NCI-H774 (cell line): ENCODE measurements at places on chromosomes 1 and 21.

DNA sequence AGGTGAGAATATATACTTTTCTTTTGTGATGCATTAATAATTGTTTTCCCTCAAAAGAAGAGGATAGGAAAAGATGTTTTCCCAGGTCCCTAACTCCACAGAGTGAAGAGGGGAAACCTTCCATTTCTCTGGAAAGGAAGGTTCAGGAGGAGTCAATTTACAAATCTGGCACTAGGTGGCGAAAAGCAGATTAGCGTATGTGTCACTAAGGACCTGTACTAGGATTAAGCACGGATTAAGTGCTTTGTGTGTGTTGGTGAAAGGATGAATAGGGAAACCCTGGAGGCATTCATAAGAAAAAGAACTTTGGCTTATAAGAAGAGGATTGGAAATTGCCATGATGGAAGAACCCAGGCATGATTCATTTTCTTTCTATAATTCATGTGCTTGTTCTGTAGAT, 410.1 kb upstream of the PLXNA2 start:
- no peak for DNase-seq

- no peak for DNase-seq
These were observed 1510.1 kb downstream of the MRPL39 start for GRCh38 chr21:24097181-24097580.

DNA sequence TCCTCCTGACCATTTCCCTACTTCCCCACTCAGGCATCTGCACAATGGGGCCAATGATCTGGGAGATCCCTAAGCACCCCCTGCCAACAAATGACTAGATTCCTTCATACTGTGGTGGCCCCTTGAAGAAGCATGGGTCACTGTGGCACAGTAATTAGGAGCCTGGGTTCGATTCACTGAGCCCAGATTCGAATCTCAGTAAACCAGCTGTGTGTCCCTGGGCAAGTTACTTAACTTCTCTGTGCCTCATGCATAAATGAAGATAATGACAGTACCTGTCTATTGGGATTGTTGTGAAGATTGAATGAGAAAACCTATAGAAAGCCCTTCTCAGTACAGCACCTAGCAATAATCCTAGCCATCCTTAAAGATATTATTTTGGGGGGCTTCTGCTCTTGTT, 27.5 kb downstream of the SPAG17 start:
- no peak for DNase-seq

- DNase-seq: peak; percentile 98
These were observed 9.8 kb upstream of the CDC20 start for GRCh38 chr1:43348809-43349593.

GRCh38 chr1:17922833-17923232, 167.7 kb downstream of the ACTL8 start:
- no peak for DNase-seq

- no peak for DNase-seq
These were observed 50.1 kb downstream of the BRWD1 start for GRCh38 chr21:39263372-39263771.

DNA sequence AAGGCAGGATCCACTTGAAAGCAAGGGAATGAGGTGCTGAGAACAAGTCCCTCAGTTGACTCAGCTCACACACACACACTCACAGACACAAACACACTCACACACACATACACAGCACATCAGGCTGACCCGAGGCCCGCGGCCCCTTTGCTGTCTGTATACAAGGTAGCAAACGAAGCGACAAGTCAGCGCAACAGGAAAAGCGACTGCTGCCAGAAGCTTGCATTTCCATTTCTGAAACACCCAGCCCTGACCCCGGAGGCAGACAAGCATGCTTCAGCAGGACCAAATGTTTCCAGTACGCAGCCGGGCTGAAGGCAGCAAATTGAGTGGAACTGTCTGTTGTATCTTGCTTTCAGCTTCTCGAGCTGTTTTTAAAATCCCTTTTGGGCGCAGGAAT, 501.6 kb downstream of the NPHP4 start:
- no peak for DNase-seq

DNA sequence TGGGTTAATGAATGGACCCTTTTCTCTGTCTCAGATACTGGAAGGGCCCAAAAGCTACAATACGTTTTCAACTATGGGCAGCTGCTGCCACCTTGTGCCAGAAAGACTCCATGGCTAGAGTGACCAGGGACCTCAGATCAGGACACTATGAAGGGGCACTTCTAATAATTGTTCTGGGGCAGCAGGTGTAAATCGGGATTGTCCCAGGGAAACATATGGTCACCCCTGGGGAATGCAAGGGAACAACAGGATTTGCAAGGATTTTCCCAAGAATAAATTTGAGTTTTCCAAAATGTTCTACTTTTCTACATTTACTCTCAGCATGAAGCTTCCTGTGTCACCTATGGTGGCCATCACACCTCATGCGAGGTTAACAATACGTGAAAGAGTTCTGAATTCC, 12.0 kb upstream of the FCAMR start:
- peak; percentile 32 for DNase-seq

DNA sequence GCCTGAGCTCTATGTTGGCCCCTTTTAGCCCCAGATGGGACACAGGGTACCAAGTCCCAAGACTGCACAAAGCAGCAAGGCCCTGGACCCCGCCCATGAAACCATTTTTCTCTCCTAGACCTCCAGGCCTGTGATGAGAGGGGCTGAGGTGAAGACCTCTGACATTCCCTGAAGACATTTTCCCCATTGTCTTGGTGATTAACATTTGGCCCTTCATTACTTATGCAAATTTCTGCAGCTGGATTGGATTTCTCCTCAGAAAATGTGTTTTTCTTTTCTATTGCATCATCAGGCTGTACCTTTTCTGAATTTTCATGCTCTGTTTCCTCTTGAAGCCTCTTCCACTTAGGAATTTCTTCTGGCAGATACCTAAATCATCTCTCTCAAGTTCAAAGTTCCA, 8.2 kb upstream of the PSMA5 start:
- DNase-seq: no peak

DNA sequence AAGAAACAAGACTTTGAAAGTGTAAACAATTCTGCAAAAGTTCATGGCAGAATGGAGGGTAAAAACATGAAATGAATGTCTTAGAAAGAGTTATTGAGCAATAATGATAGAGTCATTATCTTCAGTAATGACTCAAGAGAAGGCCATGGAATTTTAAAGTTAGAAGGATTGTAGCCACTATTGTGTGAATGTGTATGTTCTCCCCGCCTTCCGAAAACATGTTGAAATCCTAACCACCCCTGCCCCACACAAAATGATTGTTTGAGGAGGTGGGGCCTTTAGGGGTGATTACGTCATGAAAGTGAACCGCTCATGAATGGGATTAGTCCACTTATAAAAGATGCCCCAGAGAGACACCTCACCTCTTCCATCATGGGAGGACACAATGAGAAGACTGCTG, 93.8 kb upstream of the CCDC190 start:
- no peak for DNase-seq

GRCh38 chr1:67833602-67833940, 304 bp upstream of the GNG12 start:
- DNase-seq: no peak

DNA sequence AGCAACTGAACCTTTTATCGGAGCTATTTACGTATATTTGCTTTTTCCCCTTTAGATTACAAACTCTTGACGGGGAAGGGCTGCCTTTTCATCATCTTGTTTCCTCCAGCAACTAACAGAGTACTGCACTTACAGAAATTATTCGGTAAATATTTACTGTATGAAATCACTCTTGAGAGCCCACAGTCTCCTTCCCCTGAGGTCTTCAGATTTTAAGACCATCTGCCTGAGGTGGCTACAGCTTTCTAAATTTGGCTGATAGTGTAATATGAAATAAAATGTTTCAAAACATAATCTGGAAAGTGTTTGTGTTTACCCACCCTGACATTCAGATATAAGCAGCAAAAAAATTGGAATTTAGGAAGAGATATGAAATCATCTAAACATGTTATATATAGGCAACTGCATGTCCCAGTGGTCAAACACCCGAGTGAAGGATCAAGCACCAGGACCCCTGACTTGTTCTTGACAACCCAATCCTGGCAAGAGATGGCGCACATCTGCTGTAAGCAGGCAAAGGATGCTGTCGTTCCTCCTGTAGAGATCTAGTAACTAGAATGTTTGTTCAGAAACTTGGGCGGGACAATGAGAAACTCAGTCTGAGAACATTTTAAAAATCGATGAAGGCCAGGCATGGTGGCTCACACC, 60.9 kb downstream of the SIPA1L2 start:
- DNase-seq: no peak

- DNase-seq: no peak
These were observed 50.7 kb downstream of the SYT14 start for GRCh38 chr1:209988706-209989105.

- no peak for DNase-seq
These were observed 6.8 kb upstream of the BCAS2 start for GRCh38 chr1:114588196-114588689.

- no peak for DNase-seq
These were observed 82.3 kb downstream of the TBX19 start for GRCh38 chr1:168362991-168363390.

GRCh38 chr1:157084720-157085119, 14.9 kb downstream of the ETV3L start:
- DNase-seq: no peak

- no peak for DNase-seq
These were observed 33.0 kb downstream of the EPHA2 start for GRCh38 chr1:16122916-16123315.

GRCh38 chr1:15592285-15592684, 7.4 kb upstream of the AGMAT start:
- DNase-seq: no peak

GRCh38 chr1:180402001-180402400, 100.4 kb downstream of the ACBD6 start:
- no peak for DNase-seq

DNA sequence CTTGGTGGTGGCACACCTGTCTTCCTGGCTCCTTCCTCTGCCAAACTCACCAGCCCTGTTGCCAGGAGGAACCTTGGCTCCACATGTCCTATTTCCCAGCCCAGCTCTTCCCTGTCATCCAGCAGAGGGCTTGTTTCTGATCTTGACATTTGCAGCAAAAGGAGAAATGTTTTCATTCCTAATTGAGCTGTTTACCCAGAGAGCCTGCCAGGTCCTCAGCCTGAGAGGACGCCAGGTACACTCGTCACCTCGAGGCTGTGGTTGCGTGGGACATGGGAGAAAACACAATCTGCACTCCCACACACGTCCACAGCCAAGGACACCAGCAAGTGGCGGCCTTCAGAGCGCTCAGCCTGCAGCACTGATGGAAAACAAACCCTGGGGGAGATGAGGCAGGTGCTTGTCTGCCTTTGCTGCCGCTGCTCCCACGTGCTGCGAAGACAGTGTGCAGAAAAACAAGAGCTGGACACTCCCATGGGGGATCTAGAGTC, 132.8 kb upstream of the CD34 start:
- no peak for DNase-seq

DNA sequence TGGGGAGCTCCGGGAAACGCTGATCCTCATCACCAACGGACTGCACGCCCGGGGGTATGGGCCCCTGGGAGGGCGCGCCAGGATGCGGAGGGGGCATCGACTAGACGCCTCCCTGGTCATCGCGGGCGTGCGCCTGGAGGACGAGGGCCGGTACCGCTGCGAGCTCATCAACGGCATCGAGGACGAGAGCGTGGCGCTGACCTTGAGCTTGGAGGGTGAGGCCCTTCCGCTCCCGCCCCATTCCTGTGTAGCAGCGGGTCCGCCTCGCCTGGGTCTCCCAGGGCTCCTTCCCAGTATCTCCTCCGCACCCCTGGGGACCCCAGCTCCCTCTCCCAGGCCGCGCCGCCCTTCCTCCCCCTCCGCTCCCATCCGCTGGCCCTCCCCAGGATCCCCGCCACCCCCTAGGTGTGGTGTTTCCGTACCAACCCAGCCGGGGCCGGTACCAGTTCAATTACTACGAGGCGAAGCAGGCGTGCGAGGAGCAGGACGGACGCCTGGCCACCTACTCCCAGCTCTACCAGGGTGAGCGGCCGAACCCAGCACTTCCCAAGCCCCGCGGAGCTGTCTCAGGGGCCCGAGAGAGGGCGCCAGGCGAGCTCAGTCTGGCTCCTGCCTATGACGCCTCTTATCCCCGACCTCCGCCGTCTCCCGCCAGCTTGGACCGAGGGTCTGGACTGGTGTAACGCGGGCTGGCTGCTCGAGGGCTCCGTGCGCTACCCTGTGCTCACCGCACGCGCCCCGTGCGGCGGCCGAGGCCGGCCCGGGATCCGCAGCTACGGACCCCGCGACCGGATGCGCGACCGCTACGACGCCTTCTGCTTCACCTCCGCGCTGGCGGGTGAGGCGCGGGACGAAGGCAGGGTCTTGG, 5.0 kb downstream of the HAPLN2 start:
- peak; percentile 26 for DNase-seq

DNA sequence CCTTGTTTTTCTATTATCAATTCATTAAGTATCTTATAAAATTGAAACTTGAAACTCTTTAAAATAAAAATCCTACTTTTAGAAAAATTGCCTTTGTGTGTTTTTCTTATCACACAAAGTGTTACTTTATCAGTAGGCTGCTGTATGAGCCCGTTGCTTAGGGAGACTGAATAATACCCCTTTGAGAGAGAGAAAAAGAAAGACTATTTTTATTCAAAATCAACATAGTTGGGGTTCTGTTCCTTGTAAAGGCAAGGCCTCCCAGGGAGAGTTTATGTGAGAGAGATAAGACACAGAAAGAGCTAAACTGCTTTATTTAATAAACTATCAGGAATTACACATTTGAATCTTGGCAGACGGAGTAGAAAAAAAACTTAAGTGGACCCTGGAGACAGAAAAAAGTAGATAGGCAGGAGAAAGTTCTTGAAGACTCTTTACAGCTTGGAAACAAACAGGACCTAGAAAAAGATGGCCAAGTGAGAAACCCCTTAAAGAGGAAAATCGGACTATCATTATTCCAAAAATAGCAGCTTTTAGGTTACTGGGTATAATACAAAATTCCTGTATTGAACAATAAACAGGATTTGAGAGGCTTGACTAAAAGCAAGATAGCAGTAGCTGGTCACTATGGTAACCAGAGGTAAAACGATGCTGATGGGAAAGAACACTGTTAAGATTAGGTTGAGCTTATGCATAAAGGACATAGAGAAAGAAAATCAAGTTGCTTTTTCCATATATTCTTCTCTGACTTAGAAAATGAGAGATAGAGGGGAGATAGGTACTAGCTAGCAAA, 170.9 kb downstream of the LRRC7 start:
- no peak for DNase-seq

GRCh38 chr1:156104065-156104810, 10.3 kb upstream of the LMNA start:
- DNase-seq: peak; percentile 70

GRCh38 chr1:226823643-226824042, 46.8 kb upstream of the PSEN2 start:
- no peak for DNase-seq

- DNase-seq: peak; percentile 33
These were observed 129.9 kb downstream of the ZNF281 start for GRCh38 chr1:200279810-200280411.

DNA sequence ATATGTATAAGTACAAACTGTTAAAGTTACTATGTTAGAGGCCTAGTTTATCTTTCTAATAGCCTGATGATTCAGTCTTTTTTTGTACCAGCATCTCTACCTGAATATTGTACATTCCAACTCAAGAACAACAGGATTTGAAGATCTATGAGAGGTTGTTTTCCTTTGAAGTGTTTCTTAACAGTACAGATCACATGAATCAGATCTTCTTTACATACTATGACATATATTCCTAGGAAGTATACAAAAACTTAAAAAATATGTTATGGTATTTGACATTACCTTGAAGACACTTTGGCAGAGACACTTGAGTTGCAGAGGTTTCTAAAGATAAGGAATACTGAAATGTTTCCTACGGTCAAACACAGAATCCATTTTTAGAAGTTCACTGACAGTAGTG, 1280.9 kb downstream of the KCNT2 start:
- no peak for DNase-seq

- no peak for DNase-seq
These were observed at the start of gene CHI3L2 for GRCh38 chr1:111227434-111227833. Gene CHI3L2 (plus strand): TSS chr1:111227713. CDS start chr1:111227730, 17 bp downstream.

- no peak for DNase-seq
These were observed 10.5 kb downstream of the CERS2 start for GRCh38 chr1:150964164-150964489.
